ENCODE measurements at places on chromosomes 2 and 18.

GRCh38 chr2:135245071-135245470 is 193.0 kb downstream of the RAB3GAP1 start:
- no peak for DNase-seq

DNA sequence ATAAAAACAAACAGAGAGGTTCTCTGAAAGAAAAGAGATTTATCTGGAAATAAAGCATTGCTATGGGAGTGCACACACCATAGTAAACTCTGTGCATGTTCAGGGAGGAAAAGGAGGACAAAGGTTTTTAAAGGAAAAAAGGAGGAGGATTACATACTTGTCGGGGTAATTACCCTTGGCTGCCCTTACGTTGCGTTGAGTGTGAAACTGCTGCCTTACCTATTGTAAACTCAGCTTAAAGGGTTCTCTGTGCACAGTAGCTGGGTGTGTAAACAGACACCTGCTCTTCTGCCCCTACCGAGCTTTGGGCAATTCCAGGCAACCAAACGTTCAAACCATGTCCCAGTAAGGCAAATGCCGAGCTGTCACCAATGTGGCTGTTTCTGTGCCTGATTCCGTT is 29.6 kb upstream of the PXDN start:
- DNase-seq = no peak

DNA sequence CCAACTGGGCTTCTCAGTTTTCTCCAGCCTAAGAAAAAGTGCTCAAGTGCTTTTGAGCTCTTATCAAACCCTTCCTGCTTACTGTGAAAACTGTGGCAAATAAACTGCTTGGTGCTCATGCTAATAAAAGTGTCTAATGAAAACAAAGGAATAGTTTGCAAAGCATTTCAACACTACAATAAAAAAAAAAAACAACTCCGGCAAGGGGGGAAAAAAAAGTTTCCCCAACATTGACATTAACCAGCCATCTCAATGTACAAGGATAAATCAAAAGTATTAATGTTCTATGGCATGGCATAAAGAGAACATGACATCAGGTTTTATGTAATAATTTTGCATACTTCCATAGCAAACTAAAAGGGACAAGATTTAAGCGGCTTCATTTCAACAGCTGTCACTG is 14.7 kb upstream of the STPG4 start:
- no peak for DNase-seq

- DNase-seq = no peak
Measured at GRCh38 chr18:27004056-27004829, 138.7 kb upstream of the AQP4 start.

DNA sequence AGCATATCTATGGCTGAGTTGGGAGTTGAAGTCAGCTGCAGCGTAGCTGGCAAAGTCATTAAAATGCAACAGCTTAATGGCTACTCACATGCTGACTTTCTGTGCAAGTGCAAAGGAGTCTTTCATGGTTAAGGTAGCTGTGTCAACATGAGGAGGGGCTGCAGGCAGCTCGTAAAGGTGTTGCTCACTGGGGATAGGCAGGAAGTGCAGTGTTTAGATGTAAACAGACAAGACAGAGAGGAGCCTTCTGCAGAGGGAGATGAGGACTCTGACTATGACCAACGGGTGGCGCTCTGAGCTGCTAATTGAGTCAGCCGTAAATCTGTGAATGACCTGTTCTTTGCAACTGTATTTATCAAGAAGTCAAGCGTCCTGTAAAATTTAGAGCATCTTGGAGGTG is 22.3 kb upstream of the CAVIN2 start:
- DNase-seq = no peak
